ENCODE measurements at places on chromosomes 11 and 22. TPM values are rescaled to one million over a fixed set of nuclear protein-coding genes. Genes with fewer than 3 reads are reported as not detected.

Gene OR51B2
- not detected for polyA plus RNA-seq

Gene CTNND1
- polyA plus RNA-seq = 125 TPM

Gene C22orf42
- polyA plus RNA-seq = not detected

Gene OR5D13
- polyA plus RNA-seq = not detected

Gene ANKK1
- not detected for polyA plus RNA-seq

Gene TSSK2
- polyA plus RNA-seq = not detected

Gene ZBTB16
- polyA plus RNA-seq = 11.0 TPM

- DNase-seq = no peak
Observed at GRCh38 chr11:122843281-122844141, 5.2 kb downstream of the CRTAM start.

GRCh38 chr22:41198027-41198580 lies 7.0 kb upstream of the L3MBTL2 start:
- no peak for DNase-seq

DNA sequence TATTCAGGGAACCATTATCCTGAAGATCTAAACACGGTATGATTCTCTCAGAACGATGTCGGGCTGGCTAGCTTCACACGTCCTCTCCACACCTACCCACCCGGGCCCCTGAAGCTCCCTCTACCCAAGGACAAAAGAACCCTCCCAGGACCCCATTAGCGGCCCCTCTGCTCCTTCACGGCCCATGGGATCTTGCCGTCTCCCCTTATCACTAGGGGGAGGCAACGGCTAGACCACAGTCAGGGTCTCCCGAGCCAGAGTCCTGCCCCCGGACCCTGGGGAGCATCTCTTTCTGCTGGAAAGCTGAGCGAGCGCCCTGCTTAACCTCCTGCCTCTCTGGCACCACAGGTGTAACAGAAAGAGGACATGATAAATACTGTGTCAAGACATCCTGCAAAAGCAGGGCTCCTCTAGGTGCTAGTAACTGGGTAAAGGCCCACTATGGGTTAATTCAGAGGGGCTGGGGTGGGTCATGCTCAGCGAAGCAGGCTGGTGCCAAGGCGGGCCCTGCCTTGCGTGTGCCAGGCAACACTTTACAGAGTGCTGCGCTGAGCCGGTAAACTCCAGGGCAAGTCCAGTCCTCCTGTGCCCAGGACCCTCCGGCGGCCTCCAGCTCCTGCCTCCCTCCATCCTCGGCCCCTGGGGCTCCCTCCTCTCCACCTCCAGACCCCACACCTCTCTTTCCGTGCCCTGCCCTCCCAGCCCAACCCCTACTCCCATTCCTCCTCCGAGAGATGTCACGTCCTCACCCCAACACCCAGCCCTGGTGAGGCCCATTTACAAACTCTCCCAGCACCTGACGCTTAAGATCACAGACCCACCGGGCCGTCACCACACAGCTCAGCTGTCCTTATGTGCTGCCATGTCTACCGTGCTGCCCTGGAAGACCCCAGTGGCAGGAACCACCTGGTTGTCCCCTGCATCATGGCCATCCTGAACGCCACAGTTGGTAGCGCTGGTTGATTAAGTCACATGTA lies 3.0 kb downstream of the TOLLIP start:
- no peak for DNase-seq

DNA sequence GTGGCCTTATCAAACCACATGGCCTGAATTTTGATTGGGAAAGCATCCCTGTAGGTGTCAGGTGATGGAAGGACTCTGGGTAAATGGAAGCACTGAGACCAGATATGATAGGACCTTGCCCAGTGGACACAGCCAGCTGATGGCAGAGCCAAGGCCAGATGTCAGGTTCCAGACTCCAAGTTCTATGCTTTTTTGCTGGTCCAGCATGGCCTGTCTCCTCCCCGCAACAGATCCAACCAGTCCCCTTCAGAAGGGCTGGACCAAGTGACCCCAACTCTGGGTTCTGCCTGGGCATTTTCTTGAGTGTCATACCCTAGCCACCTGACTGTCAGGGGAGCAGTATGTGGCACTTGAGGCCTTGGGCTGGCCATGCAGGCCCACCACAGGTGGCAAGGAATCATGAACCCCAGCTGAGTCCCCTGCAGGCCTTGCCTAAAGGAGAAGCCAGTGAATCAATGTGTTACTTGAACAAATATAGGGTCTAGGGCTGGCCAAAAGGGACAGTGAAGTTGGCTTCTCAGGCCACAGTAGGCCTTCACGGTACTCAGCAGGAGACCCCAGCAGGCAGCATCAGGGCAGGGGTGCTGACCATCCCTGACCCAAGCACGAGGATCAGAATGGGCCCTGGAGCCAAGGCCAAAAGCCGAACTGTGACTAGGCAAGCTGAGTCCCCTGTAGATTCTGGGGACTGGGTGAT lies 27.1 kb downstream of the KCNQ1OT1 start:
- no peak for DNase-seq

DNA sequence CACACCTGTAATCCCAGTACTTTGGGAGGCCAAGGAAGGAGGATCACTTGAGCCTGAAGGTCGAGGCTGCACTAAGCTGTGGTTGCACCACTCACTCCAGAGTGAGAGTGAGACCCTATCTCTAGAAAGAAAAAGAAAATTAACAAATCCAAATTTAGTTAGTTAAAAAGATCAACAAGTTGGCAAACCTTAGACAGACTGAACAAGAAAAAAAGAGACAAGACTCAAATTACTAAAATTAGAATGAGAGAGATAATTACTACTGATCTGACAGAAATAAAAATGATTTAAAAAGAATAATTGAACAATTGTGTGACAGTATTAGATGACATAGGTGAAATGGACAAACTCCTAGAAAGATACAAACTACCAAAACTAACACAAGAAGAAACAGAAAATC lies 13.6 kb downstream of the CHEK2 start:
- DNase-seq = no peak

GRCh38 chr11:115179636-115180035 lies 324.6 kb downstream of the CADM1 start:
- no peak for DNase-seq

- no peak for DNase-seq
Observed at GRCh38 chr22:36037102-36037758, 8.6 kb upstream of the RBFOX2 start.

DNA sequence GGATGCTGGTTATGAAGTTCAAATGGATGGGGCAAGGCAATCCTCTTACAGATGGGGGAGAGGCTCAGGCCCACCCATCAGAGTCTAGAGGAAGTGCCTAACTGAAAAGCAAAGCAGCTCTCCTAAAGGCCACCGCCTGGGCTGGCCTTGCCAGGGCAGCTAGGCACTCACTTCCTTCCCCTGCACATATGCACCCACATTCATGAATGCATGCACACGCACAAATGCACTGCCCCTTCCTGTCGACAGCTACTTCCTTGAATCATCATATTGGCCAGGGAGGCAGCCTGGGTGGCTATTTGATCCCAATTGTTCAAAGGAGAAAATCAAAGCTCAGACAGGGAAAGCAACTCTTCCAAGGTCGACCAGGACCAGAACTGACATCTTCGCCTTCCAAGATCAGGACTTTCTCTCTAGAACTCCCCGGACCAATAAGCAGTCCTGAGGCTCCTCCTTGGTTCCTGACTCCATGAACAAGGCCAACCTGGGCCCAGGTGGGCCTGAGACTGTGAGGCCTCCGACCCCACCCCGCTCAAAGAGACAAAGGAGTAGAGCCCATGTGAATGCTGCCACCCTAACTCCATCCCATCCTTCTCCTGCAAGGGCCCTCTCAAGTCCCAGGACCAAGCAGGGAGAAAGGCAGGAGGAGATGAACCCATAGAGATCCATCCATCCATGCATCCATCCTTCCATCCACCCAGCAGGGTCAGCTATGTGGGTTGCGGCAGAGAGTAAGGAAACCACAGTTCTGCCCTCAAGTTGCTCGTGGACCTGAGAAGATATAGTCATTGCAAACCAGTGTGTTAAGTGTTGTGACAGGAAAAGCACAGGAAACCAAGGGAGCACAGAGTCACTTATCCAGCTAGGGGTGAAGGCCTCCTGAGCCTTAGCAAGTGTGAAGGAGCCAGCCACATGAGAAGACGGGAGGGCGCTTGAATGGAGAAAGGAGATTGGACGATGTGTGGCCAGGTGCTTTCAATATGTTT lies 35.4 kb upstream of the LMO1 start:
- no peak for DNase-seq

DNA sequence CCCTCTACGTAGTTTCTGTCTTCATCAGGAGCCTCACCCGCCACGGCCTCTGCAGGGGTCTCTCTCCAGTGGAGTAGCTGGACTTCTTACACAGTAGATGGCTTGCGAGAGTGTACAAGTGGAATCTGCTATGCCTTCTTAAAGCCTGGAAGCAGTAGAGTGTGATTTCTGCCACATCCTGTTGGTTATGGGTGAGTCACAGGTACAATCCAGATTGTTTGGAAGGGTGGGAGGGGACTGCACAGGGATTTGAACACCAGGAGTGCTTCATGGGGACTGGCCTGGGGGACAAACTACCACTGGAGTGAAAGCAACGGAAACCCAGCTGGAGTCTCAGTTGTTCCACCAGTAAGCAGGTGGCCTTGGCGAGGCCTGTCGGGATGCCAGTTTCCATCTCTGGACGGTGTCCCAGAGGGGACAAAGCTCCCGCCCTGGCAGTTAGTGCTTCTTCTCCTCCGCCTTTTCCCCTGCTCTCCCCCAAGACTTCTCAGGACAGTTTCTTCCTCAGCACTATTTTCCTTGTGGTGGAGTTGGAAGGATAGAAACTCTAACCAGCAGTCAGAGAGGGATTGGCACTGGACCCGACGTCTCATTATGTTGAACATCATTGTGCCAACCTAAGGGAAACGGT lies 85.0 kb upstream of the RCN1 start:
- DNase-seq = no peak

- DNase-seq = no peak
Observed at GRCh38 chr11:118126082-118126838, 26.4 kb downstream of the SCN4B start.

DNA sequence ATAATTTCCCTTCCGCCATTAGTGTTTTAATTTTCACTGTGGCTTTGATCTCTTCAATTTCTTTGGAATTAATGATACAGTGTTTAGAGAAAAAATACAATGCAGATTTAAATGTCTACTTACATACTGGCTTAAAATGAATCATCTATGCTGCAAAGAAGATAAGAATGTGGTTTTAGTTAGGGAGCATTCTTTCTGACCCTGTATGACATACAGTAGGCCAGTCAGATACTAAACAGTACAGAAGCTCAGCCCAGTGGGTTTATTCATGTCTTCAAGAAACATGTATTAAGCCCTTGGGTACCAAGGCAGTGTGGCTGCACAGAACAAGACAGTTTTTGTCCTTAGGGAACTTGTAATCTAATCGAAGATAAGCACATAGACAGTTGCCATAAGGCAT lies 268.8 kb downstream of the DDX10 start:
- DNase-seq = no peak

DNA sequence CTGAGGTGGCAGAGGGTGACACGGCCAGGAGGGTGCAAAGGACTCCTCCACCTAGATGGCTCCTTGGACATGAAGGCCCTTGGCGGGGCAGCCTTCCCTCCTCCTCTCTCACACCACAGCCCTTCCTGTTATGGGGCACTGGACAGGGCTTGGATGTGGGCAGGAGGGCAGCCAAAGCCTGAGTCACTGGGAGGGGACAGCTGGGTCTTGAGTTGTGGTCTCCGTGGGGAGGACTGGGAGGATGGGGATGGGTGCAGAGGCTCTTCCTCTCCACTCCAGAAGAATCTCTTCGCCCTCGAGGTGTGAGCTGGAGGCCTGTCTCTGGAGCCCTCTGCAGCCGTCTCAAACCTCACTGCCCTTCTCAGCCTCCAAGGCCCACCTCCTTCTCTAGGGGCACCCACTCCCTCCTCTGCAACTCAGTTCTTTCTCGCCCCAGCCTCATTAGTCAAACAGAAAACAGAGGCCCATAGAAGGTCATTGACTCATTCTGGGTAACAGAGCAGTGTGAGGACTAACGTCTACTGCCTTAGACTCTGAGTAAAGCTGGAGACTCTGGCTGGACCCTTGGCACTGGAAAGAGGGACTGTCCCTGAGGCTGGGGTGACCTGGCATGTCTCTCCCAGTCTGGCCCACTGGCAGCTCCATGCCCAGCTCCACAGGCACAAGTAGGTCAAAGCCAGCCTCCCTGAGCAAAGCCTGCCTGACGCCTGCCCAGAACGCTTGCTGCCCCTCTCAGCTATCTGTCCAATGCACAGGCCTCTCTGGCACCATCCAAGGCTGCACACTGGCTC lies 47.5 kb upstream of the CDON start:
- DNase-seq = no peak
